ENCODE measurements at places on chromosomes 2 and 18. TPM values are rescaled to one million over a fixed set of nuclear protein-coding genes. Genes with fewer than 3 reads are reported as not detected.

DNA sequence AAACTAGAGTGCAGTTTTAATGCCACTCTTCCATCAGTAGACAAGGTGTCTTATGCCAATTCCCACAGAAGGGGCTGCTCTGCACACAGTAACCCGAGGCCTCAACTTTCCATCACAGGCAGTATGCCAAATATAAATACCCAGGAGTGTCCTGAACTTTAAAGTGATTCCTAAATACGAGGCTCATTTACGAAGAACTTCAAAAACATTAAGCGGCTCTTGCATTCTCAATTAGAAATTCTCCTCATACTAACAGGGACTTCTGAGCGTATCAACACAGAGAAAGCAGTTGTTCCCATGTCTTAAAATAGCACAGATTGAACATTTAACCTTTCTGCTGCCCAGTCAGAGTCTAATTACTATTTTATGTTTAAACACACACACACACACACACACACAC lies 638.6 kb downstream of the ERBB4 start:
- no peak for DNase-seq

KYNU gene
- total RNA-seq, result not detected

- no peak for DNase-seq
Measured at GRCh38 chr2:39730276-39730675, 48.8 kb downstream of the THUMPD2 start.

GRCh38 chr2:190080527-190081049 lies 18.1 kb upstream of the MSTN start:
- DNase-seq, result no peak

DNA sequence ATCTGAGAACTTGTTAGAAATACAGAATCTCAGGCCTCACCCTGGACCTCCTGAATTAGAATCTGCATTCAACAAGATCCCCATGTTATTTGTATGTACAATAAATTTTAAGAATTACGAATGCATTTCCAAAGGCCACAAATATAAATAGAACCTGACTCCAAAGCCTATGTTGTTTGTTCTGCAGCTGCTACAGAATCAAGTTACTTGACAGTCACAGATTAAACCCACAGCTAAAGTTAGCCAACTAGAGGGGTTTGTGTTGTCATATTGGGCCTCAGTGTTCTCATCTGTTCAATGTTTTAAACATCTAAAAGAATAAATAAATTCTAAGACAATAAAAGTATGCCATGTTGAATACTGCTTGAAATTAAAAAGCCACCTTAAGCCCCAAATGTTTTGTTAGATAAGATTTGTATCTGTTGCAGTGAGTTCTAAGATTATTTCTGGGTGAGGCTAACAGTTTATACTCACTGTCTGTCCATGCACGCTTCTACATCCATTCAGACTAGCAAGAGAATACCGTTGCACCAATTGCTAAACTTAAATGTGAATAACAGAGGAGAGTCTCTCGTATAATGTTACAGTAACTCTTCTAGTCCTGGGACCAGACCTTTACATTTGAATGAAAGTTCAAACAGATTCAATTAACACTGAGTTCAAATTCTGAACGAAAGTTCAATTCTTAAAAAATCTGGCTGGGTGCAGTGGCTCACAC lies 200.4 kb downstream of the MEMO1 start:
- no peak for DNase-seq

UCN gene
- total RNA-seq, result 1.9 TPM

DNA sequence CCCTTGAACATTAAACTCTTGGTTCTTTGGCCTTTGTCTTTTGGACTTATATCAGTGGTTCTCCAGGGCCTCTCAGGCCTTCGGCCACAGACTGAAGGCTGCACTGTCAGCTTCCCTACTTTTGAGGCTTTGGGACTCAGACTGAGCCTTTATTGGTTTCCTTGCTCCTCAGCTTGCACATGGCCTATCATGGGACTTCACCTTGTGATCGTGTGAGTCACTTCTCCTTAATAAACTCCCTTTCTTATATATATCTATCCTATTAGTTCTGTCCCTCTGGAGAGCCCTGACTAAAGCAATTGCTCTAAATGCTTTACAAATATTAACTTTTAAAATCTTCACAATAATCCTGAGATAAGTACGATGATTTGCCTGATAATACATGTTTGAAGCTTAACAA lies 353.6 kb upstream of the TRIB2 start:
- DNase-seq, result no peak

DNA sequence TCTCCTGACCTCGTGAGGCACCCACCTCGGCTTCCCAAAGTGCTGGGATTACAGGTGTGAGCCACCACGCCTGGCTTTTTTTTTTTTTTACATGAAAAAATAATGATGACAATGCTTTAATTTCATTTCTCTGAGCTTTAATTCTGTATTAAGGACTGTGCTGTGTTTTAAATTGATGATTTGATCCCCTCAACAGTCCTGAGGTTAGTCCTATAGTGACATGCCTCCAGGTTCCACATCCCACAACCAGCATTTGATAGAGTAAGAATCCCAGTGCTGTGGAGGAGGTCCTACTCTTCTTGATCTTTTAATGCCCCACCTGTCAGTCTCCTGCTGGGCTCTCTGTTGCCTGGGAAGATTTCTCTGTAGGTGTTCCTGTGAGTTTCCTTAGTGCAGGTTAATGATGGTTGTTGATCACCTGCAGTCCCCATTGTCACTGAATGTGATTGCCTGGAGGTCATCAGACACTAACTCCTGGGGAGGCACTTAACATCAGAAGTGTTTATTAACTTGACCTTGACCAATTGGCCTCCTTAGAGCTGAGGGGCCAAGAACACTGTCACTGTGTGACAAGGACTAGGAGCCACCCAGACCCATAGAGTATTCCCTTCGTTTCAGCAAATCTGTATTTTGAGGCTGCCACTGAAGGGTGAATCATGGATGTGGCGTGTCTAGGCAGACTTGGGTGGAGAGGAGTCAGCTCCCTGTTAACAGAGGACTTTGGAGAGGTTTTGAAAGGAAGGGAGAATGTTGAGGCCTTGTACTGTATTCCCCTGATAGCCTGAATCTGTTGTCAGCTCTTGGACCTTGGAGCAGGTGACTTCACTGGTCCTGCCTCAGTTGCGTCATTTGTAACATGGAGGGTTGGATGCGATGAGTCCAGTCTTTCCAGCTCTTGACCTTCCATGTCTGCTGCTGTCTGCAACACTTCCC lies 11.5 kb downstream of the ASAP2 start:
- no peak for DNase-seq

- DNase-seq, result no peak
Measured at GRCh38 chr2:229689307-229689839, 25.0 kb downstream of the DNER start.

SH3RF3 gene
- total RNA-seq, result 0.34 TPM

CNTNAP5 gene
- not detected for total RNA-seq

GRCh38 chr2:42840760-42841159 lies 48.4 kb upstream of the HAAO start:
- DNase-seq, result no peak

GRCh38 chr18:5891184-5891853 lies 4.0 kb downstream of the TMEM200C start:
- DNase-seq, result no peak

GRCh38 chr2:200263279-200263678 lies 43.2 kb upstream of the SPATS2L start:
- no peak for DNase-seq

DNA sequence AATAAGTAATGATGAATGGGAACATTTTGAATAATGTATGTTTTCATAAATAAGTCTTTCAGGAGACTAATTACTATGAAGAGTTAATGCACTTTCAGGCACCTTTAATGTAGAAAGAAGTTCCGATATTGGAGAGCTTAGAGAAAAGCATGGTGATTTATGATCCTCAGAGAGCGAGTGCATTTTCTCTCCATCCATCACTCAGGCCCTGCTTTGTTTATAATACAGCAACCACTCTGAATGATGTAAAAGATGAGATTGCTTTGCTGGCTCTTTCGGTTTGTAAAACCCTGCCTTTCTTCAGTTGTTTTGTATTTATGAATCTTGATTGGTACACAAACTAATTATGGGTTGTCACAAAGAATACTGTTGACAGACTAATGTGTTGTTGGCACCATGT lies 132.0 kb downstream of the NYAP2 start:
- DNase-seq, result no peak

DNA sequence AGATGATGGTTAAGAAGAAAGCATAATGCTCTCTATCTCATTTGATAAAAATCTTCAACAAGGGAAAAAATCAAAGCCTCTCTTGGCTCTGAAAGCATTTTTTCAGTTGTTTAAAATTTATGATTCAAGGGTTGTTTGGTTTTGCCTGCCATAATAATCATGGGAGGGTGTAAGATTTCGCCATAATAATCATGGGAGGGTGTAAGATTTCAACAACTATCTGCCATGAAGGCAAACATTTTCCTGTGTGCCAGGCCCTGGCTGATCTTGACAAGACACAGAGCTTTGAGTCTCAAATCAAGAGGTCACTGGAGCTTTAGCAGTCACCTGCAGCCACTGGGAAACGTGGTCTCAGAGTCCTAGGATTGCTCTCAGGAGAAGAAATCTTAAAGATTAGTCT lies 175.1 kb upstream of the PIEZO2 start:
- no peak for DNase-seq

Data from activated CD4-positive, alpha-beta memory T cell treated with anti-CD3 and anti-CD28 coated beads for 36 hours (primary cell).